Regular cardiac myocyte (primary cell): ENCODE measurements at places on chromosomes 5 and 9. TPM values are rescaled to one million over a fixed set of nuclear protein-coding genes. Genes with fewer than 3 reads are reported as not detected.

Gene SEMA4D
- 0.19 and 0.28 TPM in 2 replicates for total RNA-seq

Gene SPINK6
- total RNA-seq, result not detected in 2 replicates

Gene PCDHB9
- total RNA-seq, result under 0.01 and 0.56 TPM in 2 replicates

Gene HSPB3
- 0.56 TPM in 1 of 2 replicates, not detected in the other for total RNA-seq

Gene IL3
- not detected in 2 replicates for total RNA-seq

Gene MARCHF3
- 32.8 and 49.6 TPM in 2 replicates for total RNA-seq

Gene LECT2
- not detected in 2 replicates for total RNA-seq

Gene TMC1
- under 0.01 TPM in 1 of 2 replicates, not detected in the other for total RNA-seq

Gene AHRR
- 19.4 and 26.5 TPM in 2 replicates for total RNA-seq

Gene RANBP17
- total RNA-seq, result 11.9 and 18.3 TPM in 2 replicates

Gene GPX8
- 165 and 182 TPM in 2 replicates for total RNA-seq

Gene INSL6
- total RNA-seq, result not detected in 2 replicates

Gene PTGES
- total RNA-seq, result 9.0 and 40.3 TPM in 2 replicates

Gene TMEM174
- not detected in 2 replicates for total RNA-seq

Gene NTNG2
- 0.96 and 2.8 TPM in 2 replicates for total RNA-seq

Gene NUTM2G
- total RNA-seq, result not detected in 2 replicates

Gene SYK
- total RNA-seq, result 0.28 TPM in 1 of 2 replicates, not detected in the other

Gene NPR3
- 91.6 and 102 TPM in 2 replicates for total RNA-seq

Gene DNAJC25
- total RNA-seq, result 11.3 and 13.0 TPM in 2 replicates

Gene SH2D3C
- 0.19 and 0.85 TPM in 2 replicates for total RNA-seq

Gene LAMC3
- total RNA-seq, result under 0.01 TPM in 2 replicates

Gene CDH10
- 1.9 and 3.9 TPM in 2 replicates for total RNA-seq

Gene QRFP
- not detected in 2 replicates for total RNA-seq

Gene OR1Q1
- not detected in 2 replicates for total RNA-seq
